ENCODE measurements at places on chromosomes 6 and 20.

DNA sequence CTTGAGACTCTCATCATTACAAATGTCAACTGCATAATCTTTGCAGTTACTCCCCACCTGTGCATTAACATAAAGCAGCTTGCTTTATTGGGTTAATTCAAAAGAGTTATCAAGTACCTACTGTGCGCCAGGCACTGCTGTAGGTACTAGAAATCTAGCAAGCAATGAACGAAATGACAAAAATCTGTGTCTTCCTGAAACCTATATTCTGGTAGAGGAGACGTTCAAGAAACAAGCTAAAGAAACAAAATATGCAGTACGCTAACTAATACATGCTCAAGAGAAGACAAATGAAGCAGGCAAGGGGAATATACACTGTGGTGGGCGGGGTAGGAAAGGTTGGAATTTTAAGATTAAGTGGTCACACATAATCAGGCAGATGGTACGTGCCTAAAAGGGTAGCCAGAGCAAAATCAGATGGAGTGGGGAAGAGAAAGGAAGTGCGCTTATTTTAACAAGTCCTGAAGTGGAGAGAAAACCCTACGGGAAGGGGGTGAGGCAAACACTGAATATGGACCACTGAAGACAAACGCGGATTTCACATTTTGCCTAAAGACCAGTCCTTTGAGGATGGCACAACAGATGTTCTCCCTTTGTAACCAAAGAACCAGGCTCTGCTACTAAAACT, 1.2 kb downstream of the ELOVL2 start:
- no peak for DNase-seq

DNA sequence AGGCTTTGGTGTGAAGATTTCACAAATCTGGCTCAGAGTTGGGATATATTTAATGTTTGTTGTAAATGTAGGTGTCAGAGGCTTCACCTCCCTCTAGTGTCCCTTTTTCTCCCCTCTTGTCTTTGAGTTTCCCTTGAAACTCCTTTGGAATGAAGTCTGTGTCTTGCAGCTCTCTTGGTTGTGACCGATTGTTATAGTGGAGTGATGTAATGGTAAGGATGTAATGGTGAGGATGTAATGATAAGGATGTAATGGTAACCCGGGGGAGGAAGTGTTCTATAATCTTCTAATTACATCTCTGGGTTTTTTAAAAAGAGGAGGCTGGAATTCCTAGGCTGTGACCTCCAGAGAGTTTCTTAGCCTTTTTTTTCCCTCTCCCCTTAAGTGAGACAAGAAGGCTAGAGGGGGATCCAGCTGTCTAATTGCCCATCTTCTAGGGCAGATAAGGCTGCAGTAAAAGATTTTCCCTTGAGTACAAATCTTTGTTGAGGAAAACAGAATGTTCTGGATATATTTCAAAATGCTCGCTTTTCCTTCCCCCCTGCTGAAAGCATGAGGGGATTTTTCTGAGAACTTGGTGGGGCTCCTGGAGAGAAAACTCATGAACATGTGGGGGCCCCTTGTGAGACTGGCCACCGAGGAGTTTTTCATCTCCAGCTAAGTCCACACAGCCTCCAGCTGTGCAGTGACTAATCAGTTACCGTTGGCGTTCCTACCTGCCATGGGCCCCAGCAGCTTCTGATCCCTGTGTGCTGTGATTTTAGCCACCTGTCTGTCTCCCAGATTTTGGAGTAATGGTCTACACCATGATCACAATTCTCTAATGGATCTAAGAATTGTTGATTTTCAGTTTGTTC, 156.7 kb upstream of the PMEPA1 start:
- no peak for DNase-seq

DNA sequence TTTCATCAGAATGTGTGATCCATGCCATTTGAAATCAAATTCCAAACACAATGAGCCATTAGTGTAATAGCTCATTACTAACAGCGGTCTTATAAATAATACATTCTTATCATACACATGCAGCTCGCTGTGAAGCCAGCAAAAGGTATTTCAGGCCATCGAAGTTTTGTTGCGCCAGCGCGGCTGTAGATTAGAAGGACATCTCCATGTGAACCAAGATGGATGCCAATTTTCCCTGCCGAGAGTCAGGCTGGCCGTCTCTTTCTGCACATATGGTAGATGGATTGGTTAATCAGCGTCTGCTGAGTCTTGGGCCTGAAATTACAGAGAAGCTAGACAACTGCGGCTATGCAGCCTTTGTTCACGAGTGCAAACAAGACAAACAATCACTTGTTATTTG, 44.1 kb downstream of the CFAP61 start:
- no peak for DNase-seq

DNA sequence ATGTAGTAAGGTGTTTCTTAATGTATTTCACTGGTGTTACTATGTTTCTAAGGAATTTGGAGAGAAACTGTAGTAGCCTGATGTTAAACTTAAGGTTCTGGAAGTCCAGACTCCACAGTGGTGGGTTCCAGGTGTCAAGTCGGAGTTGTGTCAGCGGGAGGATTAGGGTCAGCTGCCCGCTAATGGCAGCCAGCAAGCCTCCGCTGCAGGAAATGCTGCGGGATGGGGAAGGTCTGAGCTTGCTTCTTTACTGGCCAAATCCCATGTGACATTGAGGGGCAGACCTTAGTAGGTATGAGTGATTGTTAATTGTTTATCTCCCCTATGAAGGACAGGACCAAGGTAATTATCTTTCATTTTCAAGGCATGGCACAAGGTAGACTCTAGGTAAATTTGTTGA, 3.7 kb upstream of the ARID1B start:
- DNase-seq = no peak

DNA sequence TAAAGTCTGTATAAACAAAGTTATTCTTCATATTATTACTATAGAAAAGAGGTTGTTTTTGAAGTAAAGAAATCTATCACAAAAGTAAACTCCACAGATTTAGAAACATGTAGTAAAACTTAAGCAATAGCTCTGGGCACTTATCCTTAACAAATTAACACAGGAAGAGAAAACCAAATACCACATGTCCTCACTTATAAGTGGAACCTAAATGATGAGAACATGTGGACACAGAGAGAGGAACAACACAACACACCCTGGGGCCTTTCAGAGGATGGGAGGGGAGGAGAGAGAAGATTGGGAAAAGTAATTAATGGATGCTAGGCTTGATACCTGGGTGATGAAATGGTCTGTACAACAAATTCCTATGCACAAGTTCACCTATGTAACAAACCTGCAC, 57.2 kb downstream of the C6orf58 start:
- DNase-seq = no peak

All from activated CD8-positive, alpha-beta memory T cell treated with anti-CD3 and anti-CD28 coated beads for 24 hours (primary cell).